ENCODE measurements at places on chromosomes 16 and 17.

- no peak for DNase-seq
These were observed 6.2 kb upstream of the PSMD3 start for GRCh38 chr17:39974433-39974832.

DNA sequence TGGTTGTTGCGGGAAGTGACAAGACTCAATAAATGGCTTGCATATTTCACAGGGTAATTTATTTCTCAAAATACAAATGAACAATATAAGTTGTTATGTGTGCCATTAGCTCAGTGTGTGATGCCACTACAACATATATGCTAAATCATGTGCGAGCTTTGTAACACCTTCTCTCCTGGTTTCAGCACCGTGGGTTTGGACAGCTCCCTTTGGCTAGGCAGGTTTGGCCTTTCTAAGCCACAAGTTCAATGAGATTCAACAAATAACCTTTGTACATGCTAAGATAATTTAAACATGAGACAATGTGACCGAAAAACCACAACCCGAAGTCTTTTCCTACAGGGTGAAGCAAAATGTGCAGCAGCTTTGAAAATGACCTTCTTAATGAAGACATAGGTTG is 563.9 kb downstream of the TMEM114 start:
- no peak for DNase-seq

- DNase-seq, result no peak
These were observed 1.2 kb upstream of the SECTM1 start for GRCh38 chr17:82334622-82335394.

GRCh38 chr17:34366010-34366409 is 3.0 kb upstream of the CCL1 start:
- DNase-seq, result no peak

- no peak for DNase-seq
These were observed 37.8 kb downstream of the TMEM235 start for GRCh38 chr17:78268951-78269905.

DNA sequence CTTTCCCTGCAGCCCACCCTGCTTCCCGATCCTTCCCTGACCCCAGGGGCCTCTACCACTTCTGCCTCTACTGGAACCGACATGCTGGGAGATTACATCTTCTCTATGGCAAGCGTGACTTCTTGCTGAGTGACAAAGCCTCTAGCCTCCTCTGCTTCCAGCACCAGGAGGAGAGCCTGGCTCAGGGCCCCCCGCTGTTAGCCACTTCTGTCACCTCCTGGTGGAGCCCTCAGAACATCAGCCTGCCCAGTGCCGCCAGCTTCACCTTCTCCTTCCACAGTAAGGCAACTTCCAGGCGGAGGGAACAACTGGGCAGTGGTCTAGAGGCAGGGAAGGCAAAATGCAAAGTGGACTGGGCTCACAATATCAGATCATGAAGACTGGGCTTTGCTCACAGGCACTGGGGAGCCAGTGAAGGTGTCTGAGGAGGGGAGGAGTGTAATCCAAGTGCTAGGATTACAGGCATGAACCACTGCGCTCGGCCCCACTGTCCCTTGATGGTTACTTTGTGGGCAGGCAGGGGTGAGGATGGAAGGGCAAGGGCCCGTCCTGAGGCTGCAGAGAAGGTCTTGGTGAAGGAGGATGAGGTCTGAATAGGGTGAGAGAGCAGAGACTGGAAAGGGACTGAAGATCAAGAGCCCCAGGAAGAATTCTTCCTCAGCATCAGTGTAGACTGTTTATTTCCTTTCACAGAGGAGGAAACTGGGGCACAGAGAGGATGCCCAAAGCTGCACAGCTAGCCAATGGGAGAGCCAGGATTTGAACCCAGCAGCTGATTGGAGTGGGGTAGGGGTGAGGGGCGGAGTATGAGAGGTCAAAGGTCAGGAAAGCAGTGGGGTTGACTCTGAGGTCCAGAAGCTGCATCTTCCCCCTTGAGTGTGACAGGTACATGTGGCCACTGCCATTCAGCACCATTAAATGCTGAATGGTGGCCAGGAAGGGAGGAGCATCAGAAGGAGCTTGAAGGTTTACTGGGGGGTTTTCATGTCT is 16.5 kb upstream of the ADGRG3 start:
- peak; percentile 33 for DNase-seq

DNA sequence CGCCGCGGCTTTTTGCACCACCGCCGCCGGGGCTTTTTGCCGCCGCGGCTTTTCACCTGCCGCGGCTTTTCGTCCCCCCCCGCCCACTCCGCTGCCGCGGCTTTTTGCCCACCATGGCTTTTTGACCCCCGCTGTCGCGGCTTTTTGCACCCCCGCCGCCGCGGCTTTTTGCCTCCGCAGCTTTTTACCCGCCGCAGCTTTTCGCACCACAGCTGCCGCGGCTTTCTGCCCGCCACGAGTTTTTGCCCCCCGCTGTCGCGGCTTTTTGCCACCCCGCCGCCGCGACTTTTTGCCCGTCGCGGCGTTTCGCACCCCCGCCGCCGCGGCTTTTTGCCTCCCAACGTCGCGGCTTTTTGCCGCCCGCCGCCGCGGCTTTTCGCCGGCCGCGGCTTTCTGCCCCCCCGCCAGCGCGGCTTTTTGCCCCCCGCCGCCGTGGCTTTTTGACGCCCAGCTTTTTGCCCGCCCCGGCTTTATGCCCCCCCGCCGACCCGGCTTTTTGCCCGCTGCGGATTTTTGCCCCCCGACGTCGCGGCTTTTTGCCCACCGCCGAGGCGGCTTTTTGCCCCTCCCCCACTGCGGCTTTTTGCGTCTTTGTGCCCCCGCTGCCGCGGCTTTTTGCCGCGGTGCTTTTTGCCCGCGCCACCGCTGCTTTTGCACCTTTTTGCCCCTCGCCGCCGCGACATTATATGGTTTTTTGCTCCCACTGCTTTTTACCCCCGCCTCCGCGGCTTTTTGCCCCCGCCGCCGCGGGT is 1343.6 kb downstream of the TP53TG3F start:
- no peak for DNase-seq

DNA sequence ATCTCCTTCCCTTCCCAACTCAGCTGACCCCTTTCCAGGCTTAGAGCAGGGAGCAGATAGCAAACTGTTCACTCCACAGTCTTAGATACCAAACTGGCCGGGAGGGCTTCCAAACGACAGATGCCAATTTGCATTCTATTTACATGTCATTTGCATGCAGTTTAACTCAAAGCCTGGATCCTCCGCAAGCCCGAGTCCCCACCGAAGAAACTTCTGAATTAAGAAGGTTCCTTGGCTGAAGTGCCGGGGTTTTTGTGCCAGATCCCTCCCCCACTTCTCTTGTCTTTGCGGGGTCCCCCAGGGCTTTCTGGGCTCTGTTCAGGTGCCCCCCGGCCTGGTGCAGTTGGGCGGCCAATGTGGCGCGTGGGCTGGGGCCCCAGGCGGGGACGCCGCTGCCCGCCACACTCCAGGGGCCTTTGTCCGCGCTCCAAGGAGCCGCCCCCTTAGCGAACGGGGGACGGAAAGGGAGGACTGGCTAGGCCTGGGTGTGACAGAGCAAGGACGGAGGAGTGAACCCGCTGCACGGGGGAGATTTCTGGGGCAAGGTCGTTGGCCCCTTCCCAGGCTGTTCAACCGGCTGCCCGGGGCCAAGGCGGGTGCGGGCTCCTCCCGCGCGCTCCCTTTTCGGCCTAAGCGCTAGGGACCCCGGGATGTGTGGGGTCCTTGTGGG is 1.2 kb downstream of the GPRC5B start:
- no peak for DNase-seq

DNA sequence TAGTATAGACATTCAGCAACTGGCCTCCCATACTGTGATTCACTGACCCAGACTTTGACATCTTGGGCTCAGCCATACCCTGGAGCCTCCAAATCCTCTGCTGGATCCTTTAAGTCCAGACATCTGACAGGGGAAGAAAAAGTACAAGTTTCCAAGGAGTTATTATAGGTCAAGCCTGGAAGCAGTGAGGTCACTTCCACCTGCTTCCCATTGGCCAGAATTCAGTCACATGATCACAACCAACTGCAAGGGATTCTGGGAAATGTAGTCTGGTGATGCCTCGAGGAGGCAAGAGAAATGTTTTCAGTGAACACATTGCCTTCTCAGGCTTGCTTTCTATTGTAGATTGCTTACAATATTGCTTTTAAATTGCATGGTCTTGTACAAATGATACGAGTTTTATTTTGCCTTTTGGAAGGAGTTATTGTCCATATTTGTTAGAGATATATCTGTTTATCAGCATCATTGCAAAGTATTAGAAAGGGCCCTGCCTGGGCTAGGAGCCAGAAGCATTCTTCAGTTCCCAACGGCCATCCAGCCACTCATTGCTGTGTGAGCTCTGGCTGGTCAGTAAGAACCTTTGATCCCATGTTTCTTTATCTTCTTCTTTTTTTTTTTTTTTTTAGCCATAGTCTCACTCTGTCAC is 696.9 kb downstream of the WWOX start:
- peak; percentile 18 for DNase-seq

- no peak for DNase-seq
These were observed 123.2 kb downstream of the CDRT15L2 start for GRCh38 chr17:20702692-20703091.

Measured in activated T-helper 2 cell treated with anti-CD3 and anti-CD28 coated beads, Interferon-gamma antibody, Interleukin-2, Interleukin-4, amounts not matched to agents 10 μg/mL and 5 μg/mL and 100 μg/mL, durations not matched to agents 14 hours and 24 hours and 36 hours (primary cell).